ENCODE measurements at places on chromosomes 7 and 10.
A peak's percentile ranks its signal among the peaks of the same experiment; 100 is the strongest.

GRCh38 chr7:5063698-5064097 lies 18.0 kb downstream of the RBAK start:
- no peak for DNase-seq

DNA sequence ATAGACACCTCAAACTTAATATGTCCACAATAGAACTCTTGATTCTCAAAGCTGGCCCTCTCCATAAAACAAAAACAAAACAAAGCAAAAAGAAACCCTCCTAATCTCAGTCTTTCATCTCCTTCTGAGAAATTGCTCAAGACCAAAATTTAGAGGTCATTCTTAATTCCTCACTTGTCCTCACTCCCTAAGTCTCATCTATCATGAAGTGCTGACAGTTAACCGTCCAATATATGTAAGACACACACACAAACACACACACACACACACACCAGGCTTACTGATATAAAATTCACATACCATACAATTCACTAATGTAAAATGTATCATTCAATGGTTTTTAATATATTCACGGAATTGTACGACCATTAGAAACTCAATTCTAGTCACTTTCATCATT lies 17.0 kb upstream of the SVIL start:
- no peak for DNase-seq

- no peak for DNase-seq
These were observed 30.8 kb downstream of the CASD1 start for GRCh38 chr7:94540428-94540827.

DNA sequence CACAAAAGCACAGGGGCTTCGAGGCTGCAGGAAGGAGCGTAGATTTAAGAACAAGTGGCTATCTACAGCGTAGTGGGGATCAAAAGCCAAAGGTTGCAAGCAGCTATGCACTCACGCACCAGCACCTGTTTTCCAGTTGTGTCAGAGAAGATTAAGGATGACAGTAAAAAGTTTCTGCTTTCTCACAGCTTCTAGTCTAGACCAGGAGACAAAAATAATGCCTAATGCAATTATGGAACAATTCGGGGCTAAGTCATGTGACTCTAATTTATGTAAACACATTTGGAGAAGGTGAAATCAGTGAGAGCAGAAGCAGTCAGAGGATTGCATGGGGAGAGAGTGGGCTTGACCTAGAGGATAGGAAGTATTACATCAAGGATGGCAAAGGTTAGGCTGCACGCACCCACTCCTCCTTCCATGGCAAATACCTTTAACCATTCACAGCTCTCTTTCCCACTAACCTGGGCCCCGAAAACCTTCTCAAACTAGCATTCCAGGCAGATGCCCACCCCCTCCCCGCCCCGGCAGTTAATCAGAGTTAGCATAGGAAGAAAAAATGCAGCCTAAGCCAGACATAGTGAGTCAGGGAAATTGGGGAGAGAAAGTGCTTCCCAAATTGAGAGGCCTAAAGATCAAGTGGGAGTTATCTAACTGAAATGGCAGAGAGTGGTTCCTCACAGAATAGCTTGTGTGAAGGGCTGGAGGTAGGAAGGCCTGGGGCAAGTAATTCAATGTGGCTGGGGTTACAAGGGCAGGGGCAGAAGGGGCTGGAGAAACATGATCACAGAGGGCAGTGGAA lies 48.2 kb upstream of the GPAM start:
- DNase-seq: no peak

DNA sequence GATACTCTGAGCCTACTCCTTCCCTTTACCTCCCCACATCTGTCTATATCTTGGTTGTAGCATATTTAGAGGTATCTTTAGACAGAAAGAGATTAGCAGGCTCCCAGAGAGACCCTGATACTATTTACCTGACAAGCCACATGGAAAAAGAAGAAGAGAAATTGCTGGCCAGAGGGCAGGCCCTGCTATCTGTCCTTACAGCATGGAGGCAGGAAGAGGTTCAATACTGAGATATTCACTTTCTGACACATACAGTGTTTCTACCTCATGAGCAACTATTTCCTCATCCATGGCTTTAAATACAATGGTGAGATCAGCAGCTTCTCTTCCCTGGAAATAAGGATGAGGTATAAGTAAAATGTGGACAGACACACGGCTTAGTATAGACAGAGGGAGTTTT lies 33.9 kb upstream of the TSPAN13 start:
- DNase-seq: no peak

- DNase-seq: no peak
These were observed 123.9 kb downstream of the DOCK4 start for GRCh38 chr7:112082306-112082705.

GRCh38 chr10:101829561-101830315 lies 11.5 kb upstream of the OGA start:
- DNase-seq: no peak

DNA sequence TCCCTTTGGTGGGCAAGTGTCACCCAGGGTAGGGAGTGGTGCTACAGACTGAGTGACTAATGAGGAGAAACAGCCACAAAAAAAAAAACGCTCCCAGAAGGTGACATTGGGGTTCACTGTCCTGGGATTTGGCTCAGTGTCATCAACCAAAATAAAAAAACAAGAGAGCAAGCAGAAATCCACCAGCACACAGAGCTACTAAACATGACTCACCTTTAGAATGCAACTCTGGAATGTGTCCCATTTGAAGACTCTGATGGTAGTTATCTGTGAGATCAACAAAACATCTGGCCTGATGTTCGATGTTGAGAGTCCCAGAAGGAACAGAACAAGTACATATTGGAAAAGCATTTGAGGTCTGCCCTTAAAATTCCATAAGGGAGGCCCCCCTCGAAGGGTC lies 200.3 kb upstream of the LYZL2 start:
- DNase-seq: no peak

DNA sequence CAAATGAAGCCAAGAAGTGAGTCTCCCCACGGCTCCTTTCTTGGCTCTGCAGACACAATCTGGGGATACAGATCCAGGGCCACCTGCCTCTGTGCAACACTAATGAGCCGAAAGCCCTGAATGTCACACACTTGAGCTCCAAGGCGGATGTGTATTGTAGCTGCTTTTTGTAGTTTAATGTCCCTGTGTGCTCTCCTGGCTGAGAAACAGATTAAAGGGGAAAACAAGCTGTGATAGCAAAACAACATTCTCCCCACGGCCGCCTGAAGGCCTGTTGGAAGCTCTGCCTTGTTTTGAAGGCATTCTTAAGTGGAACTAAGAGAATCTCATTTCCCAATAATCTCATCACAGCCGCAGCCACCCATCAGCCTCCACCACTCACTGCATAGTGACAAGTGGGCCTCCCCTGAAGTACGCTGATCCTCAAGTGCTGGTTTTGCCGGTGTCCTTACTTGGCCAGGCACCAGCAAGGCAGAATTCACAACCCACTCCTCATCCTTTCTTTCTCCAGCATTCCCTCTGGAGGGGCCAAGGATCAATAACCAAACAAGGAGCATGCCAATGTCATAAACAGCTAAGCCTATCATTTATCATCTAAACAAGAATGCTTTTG lies 44.4 kb upstream of the AMPH start:
- DNase-seq: peak; percentile 71

DNA sequence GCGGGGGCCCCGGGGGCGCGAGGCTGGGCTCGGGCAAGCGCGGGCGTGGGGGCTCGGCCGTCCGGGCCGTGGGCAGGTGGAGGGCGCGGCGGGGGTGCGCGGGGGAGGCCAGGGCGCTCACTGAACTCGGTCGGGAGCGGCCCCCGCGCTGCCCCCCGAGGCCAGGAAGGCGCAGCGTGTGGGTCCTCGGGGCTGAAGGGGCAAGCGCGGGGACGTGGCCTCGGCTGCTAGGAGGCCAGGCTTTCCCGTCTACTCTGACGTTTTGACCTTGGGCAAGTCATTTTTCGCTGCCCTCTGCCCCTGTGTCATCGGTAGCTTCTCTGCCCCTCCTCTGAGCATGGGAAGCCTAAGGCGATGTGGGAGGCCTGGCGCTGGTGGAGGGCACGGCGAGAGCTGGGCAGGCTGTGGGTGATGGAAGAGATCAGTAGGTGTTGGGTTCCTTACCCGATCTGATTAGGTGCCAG lies 441 bp downstream of the FBH1 start:
- no peak for DNase-seq

- no peak for DNase-seq
These were observed 75.2 kb downstream of the PRLHR start for GRCh38 chr10:118520116-118520742.

- DNase-seq: peak; percentile 9
These were observed 197.8 kb upstream of the TMEM72 start for GRCh38 chr10:44713307-44713706.

GRCh38 chr7:111138586-111138985 lies 47.7 kb downstream of the LRRN3 start:
- DNase-seq: no peak

GRCh38 chr10:14953424-14954000 lies 384 bp downstream of the DCLRE1C start:
- no peak for DNase-seq

GRCh38 chr7:2956526-2957368 lies 86.9 kb downstream of the CARD11 start:
- DNase-seq: no peak

DNA sequence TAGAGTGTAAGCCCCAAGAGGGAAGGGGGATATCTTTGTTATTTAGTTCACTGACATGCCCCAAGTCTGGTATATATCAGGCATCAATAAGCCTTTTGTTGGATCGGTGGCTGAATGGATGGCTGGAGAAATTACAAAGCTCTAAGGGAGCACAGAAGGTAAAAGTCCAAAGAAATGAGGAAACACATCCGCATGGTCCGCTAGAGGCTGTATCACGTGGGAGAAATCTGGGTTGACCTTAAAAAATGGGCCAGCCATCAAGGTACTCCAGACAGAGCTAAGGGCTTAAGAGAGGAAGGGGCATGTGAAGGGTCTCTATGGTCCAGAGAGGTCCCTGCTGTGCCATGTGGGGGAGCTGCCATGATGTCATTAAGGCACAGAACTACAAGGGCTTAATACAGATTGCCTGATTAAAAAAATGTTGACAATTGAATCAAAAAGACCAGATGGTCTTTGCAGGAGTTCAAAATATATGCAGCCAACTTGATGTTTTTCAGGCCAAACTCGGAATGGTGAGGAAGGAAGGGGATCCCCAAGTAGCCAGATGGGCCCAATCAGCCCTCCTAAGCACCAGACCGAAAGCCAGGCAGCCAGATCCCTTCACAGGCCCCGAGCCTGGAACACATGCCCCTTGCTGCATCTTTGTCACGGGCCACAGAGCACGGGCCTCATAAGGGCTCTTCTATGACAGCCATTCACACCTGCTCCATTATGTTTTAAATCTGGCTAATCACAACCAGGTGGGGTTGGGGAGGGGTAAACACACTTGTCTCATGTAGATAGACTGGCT lies 31.9 kb downstream of the SCRN1 start:
- DNase-seq: peak; percentile 69

DNA sequence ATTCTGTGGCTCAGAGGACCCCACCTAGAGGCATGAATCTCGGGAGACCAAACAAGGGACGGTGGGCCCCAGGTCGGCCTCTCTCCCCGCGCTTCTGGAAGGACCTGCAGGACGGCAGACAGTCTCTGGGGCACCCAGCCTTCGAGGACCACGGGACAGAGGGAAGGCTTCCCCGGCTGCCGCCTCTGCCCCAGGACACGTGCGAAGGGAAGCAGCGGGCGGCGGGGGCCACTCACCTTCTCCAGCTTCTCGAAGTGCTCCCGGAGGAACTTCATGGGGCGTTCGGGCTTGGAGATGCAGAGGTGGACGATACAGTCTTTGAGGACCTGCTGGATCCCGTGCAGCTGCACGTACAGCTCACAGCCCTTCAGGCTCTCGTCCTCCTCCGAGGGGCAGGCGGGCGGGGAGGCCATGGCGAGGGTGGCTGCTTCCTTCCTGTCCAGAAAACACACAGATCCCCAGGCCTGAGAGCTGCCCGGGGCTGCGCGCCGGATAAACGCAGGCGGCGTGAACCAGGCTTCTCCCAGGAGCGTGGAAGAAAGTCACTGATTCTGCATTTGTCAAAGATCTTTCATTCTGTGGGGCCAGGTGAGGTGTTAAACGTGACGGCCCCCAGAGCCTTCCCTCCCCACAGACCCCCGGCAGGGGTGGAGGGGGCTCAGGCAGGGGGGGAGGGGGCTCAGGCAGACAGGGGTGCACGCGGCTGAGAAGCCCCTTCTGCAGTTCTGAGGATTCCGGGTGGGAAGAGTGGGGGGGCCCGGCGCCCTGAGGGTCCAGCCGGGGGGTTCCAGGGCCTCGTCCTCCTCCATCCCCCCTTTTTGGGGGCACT lies 15.2 kb upstream of the DNAAF5 start:
- DNase-seq: no peak

- no peak for DNase-seq
These were observed 20.6 kb downstream of the HTR5A start for GRCh38 chr7:155090684-155091083.

- DNase-seq: no peak
These were observed at the start of gene HMX3 for GRCh38 chr10:123135415-123136141. TSS of gene HMX3 (plus strand) at chr10:123135970. CDS start at chr10:123136051, 81 bp downstream.

GRCh38 chr7:53218730-53219504 lies 183.5 kb downstream of the POM121L12 start:
- peak; percentile 24 for DNase-seq

DNA sequence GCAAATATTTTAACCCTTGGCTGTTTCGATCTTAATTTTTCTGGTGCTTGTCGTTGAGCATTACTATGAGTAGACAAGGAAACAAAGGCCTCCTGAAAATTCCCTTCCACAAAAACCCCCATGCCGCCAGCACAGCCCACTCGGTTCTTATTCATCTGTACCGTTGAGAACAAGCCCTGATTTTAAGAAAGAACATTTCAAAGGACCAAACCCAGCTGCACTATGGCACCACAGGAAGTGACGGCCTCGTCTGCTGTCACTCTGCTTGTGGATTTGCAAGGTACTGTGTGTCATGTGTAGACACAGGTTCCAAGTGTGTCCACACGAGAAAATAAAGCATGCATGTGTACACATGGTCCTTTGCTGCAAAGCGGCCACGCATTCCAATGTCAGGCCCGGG lies 285.2 kb downstream of the DNAJB6 start:
- no peak for DNase-seq

DNA sequence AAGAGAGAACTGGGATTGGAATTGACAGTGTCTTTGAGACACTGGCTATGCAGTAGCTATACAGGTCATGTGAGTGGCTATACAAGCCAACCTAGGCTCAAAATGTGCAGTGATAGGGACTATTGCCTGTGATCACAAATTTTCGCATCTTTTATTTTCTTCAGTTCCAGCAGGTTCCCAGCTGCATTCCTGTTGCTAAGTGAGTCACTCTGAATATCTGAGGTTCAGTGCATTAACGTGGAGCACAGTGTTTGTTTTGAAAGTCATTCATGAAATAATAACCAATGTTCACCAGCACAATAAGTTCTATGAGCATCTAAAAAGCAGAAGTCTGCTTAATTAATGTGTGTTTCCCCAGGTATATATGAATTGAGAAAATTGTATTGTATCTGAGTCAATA lies 1236.0 kb upstream of the CELF2 start:
- DNase-seq: no peak

Data from spinal cord (tissue), 10 donors.